Skeletal muscle cell (primary cell): ENCODE measurements at places on chromosomes 7 and 10.

- DNase-seq: peak; percentile 68
Observed at GRCh38 chr10:60348982-60349381, 40.7 kb downstream of the ANK3 start.

DNA sequence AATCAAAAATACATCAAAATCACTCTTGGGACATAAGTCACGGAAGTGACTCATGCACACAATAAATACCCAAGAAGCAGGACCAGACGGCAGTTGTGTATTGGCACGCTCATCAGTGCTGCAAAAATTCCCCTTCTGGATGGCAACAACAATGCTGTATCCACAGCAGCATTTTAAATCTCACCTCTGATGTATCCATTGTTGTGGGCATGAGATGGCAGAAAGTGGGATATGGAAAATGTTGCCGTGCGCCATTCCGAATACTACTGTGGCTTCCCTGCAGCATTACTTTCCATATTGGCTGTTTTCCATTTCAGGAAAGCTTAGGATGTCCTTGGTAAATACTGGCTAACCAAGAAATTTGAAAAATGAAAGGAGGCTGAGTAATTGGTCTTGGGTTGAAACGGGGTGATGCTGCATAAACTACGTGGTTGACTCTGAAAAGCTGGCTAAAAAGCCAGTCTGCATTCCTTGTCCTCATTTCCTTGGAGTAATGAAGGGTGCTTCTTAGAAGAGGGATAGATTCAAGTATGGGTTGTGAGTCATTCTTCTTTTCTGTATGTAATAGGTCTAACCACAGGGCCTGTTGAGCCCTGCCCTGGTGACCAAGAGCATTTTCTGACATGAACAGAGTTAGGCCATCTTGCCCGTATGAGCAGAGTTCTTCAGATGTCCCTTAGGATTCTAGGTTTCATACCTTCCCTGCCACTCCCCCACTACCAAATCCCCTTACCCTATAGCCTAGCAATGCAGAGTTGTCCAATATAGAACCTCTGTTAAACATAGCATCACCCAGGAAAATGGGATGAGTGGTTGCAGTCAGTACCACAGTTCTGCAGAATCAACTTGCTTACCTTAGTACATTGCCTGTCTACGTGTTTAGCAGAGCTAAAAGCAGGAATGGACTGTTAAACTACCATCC, 36.3 kb upstream of the TOMM7 start:
- peak; percentile 95 for DNase-seq

GRCh38 chr7:138785587-138786437, 12.0 kb upstream of the TMEM213 start:
- DNase-seq: no peak

- no peak for DNase-seq
Observed at GRCh38 chr10:11682851-11683250, 59.3 kb upstream of the ECHDC3 start.

DNA sequence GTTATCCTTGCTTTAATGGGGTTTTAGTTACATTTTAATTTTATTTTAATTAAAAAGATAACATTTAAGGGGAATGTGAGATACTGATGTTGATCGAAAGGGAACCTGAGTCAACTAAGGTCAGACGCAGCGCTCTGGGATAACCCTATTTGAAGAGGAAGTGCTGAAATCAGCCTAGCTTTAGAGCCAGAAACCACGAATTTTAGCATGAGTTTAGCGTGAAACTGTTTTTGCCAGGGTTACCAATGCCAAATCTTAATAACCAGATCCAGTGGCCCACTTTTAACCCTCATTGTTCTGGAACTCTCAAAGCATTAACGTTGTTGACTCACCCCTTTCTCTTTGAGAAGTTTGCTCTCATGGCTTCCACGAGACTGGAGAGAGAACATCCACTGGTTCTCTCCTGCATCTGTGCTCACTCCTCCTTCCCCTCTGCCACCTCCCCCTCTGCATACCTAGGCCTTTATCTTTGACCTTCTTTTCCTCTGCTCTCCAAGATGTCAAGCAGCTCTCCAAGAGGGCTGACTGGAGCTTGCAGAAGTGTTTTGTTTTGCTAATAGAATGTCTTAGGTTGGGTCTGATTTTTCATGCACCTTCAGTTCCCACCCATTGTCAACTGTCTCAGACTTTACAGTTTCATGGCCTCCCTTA, 198.3 kb upstream of the CELF2 start:
- no peak for DNase-seq
